Fibroblast of skin of left quadriceps (primary cell): ENCODE measurements at places on chromosomes 5 and 9.

GRCh38 chr5:171201310-171201709 is 107.7 kb upstream of the TLX3 start:
- no peak for DNase-seq

DNA sequence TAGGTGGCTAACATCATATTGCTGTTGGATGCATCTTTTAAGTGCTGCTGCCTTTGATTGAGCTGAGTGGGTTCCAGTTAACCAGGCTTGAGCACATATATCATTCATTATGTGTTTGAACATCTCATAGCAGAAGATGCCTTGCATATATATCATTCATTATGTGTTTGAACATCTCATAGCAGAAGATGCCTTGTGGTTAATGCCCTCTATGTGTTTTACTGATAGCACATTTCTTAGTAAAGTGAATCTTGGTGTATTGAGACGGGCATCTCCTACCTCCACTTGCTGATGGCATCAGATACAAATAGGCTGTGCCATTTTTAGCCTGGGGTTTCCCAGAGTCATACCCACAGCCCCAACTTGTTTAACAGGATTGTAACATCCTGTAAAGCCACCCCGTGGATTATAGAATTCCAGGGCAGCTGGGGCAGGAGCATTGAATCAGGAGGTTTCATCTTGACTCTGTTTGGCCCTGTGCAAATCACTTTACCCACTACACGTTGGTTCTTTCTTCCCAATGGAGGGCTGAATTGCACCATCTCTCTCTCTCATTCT is 26.5 kb downstream of the MTAP start:
- DNase-seq = no peak

DNA sequence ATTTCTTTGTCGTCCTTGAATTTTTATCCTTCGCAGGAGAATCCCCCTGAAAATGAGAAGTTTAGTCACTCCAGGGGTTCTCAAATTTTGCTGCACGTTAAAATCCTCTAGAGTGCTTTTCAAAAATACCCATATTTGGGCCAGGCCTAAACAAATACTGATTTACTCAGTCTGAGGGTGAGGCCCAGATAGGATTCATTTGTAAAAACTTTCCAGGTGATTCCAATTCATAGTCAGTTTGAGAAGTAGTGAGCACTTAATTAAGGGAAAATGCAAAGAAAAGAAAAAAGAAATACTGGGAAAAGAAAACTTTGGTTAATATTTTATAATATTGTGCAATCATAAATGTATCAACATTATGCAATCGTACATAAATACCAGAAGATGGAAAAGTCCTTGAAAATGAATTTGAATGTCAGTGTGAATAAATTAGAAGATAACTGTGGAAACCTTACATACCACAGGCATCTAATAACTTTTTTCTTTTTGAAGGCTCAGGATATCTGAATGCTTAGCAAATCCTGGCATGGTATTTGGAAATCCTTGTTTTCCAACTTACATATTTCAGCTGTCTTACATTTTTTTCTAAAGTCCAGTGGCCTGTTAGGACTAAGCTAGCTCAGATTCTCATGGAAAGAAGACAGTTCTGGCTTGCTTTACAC is 116.5 kb upstream of the DAPK1 start:
- peak; percentile 75 for DNase-seq

DNA sequence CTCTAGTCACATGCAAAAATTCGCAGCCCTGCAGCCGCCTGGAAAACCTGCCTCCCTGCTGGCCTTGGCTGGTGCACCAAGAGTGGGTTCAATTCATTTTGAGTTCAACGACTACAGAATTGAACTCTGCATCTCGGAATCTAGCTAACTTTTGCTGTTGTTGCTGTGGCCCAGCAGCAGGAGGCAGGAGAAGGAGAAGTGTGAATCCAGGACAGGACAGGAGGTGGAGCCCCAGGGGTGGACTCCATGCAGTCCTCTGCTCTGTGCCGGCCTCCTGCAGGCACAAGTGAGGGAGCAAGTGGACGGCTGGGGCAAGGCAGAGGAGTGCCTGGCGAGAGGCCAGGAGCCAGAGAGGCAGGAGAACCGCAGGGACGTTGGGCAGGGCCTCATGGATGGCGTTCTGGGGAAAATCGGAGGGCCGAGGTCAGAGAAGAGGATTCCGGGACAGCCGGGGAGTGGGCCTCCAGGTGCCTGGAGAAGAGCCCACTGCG is 214.2 kb downstream of the FANCC start:
- no peak for DNase-seq

- DNase-seq = no peak
Observed at GRCh38 chr5:7412409-7412808, 16.5 kb downstream of the ADCY2 start.

- no peak for DNase-seq
Observed at GRCh38 chr5:81530919-81531318, 137.0 kb upstream of the ACOT12 start.

GRCh38 chr9:92617195-92617813 is 52.6 kb downstream of the IPPK start:
- DNase-seq = no peak

DNA sequence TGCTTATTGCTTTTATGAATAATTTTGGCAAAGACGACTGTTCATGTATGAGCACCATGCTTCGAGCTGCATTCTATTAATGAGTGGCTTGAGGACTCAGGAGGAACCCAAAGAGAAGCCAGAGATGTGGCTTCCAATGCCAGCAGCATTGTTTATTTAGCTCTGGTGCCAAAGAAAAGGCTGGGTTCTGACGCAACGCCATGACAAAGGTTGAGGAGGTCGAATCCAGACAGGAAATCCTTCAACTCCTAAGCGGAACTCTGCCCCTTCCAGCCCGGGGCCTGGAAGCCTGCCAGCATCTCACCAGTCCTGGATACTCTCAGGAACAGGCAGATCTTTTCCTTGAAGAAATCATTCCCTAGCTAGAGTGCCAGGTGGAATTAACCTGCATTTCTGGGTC is 104.4 kb downstream of the ARHGAP26 start:
- no peak for DNase-seq

DNA sequence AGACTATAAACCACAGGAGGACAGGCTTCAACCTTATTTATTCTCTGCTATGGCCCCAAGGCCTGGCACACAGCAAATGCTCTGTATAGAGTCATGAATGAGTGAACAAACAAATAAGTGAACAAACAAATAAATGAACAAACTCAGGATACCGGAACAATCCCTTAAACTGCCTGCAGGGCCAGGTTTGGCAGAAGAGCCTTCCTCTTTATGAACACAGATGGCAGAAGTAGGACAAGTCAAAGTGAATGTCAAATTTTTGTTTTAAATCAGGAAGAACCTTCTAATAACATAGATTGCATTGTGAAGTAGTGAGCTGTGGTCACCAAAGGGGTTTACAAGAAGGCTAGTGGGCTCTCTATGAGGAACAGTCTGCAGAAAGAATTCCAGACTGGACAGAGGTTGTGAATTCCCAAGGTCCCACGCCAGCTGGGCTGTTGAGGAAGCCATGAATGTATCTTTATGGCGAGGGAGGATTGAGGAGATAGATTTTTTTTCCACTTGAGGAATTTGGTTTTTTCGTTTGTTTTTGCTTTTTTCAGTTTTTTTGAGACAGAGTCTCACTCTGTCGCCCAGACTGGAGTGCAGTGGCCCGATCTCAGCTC is 30.3 kb upstream of the STING1 start:
- DNase-seq = no peak

DNA sequence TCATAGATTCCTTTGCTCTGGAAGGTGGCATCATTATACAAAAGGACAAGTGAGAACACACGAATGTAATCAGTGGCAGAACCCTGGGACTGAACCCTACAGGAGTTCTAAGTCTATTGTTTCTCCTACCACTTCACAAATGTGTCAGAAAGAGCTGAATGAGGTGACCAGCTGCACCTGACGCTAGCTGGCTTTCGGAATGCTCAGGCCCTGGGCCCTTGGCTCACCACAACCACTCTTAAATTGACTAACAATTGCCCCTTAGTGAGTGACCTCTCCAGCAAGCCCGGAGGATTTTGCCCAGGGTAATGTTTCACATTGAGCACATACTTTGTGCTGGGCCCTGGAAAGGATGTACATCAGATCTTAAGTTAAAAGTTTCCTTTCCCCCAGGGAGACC is 41.2 kb upstream of the ABCA1 start:
- DNase-seq = no peak

DNA sequence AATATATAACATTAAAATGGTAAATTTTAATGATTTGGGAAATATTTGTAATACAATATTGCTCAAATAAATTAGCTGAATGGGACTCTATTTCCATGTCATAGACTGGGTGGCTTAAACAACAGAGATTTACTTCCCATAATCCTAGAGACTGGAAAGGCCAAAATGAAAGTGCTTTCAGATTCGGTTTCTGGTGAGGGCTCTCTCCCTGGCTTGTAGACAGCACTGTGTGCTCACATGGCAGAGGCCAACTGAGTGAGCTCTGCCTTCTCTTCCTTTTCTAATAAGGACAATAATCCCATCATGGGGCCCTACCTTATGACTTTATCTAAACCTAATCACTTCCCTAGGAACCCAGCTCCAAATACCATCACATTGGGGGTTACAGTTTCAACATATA is 196.2 kb downstream of the MARCHF11 start:
- no peak for DNase-seq

GRCh38 chr5:43386960-43387362 is 25.2 kb downstream of the CCL28 start:
- DNase-seq = no peak
